Kidney glomerular epithelial cell (primary cell): ENCODE measurements at places on chromosomes 6 and 20.

DNA sequence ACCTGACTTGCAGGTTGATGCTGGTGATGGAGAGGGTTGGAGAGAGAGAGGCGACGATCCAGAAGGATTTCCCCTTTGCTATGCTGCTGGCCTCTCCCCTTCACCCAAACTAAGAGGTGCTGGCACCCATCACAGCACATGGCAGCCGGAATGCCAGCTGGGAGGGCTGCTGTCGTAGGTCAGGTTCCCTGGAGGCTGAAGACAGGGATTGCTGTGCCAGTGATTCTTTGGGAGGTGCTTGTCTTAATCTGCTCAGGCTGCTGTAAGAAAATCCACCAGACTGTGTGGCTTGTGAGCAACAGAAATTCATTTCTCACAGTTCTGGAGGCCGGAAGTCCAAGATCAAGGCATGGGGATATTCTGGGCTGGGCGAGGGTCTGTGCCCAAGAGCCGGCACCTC, 4.4 kb upstream of the ARFGAP1 start:
- DNase-seq: no peak

GRCh38 chr6:3318821-3319540, 60.2 kb downstream of the PSMG4 start:
- DNase-seq: no peak

- peak; percentile 42 for DNase-seq
Measured at GRCh38 chr6:43628393-43629103, 516 bp downstream of the GTPBP2 start.

DNA sequence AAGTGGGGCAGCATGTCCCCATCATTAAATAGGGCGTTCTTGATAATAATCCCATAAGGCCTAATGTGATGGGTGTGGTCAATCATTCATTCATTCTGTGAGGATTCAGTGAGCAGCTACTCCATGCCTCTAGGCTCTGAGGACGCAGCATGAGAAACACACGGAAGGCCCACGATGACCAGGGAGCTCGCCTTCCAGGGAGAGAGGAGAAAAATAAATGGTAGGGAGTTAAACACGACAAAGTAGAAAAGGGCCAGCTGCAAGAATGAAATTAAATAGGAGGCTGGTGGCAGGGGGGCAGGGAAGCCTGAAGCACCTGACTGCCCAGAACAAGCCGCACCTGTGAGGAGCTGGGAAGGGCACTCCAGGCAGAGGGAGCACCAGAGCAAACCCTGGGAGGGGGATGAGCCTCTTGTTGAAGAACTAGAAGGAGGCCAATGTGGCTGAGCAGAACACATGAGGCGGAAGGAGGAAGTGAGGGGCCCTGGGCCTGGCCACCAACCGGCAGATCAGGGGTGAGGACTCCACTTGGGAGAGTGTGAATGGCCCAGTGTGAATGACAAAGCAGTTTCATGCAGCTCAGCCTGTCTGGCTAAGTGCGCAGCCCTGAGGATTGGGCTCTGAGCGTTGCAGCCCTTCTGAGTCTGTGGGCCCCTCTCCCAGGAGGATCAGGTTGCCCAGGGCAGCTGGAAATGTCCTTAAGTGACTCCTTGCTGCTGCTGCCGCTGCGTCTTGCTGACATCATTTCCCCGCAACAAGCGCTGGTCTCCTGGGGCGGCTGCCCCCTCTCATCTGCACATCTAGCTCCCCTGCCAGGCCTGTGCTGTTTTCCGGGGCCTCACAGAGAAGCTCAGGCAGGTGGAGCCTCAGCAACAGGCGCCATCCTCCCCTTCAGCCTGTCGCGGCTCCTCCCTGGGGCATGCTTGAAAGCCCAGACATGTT, 99.9 kb downstream of the CDH26 start:
- no peak for DNase-seq

DNA sequence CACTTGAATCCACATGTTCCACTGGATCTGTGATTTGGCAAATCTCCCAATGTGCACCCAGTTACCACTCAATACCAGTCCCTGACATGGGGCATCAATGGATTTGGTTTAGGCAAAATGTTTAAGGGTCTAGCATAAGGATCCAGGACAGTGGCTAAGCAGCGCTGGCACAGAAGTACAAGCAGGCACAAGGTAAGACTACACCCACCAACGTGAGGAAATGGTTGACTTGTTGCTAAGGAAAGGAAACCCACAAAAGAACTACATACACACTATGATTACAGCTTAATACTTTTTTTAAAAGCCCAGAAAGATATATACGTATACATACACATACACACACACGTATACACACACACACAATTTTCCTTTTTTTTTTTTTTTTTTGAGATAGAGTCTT, 79.0 kb downstream of the DNAAF9 start:
- DNase-seq: no peak

- peak; percentile 34 for DNase-seq
Measured at GRCh38 chr6:4316867-4317400, 181.6 kb upstream of the ECI2 start.

DNA sequence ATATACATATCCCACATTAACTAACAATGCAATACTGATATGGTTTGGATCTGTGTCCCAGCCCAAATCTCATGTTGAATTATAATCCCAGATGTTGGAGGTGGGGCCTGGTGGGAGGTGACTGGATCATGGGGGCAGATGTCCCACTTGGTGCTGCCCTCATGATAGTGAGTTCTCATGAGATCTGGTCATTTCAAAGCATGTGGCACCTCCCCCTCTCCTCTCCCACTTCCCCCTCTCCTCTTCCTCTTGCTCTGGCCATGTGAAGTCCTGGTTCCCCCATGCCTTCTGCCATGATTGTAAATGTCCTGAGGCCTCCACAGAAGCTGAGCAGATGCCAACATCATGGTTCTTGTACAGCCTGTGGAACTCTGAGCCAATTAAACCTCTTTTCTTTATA, 71.2 kb downstream of the FYN start:
- no peak for DNase-seq

GRCh38 chr6:72031471-72031870, 145.1 kb downstream of the RIMS1 start:
- DNase-seq: peak; percentile 1

GRCh38 chr20:32805721-32806120, 14.0 kb upstream of the MAPRE1 start:
- no peak for DNase-seq

DNA sequence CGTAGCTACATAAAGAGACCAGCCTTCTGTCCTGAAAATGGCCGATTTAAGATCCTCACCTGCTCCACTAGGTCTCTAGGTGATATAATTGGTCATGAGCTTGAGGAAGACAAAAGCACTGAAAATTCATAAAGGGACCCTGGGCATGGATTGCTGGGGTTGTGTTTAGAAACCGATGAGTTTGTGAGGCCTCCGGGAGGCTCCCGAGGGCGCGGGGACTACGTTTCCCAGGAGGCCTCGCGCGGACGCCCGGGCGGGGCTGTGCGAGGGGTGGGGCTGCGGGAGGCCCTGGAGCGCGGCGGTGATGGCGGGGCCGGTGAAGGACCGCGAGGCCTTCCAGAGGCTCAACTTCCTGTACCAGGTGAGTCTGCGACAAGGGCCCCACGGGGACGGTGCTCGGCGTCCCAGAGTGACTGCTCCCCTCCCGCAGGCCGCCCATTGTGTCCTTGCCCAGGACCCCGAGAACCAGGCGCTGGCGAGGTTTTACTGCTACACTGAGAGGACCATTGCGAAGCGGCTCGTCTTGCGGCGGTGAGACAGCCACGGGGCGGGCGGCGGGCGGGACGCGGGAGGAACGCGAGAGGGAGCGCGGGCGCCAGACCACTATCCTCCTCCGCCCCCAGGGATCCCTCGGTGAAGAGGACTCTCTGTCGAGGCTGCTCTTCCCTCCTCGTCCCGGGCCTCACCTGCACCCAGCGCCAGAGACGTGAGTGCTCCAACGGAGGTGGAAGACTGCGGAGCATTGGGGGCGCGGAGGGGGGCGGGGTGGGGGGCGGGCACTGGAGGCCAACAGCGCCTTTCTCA, at the start of gene RPP21:
Gene RPP21 (plus strand): TSS at position 289 of the 804 bp plus-strand sequence. CDS start 16 bp downstream, at position 305.
- DNase-seq: peak; percentile 66

DNA sequence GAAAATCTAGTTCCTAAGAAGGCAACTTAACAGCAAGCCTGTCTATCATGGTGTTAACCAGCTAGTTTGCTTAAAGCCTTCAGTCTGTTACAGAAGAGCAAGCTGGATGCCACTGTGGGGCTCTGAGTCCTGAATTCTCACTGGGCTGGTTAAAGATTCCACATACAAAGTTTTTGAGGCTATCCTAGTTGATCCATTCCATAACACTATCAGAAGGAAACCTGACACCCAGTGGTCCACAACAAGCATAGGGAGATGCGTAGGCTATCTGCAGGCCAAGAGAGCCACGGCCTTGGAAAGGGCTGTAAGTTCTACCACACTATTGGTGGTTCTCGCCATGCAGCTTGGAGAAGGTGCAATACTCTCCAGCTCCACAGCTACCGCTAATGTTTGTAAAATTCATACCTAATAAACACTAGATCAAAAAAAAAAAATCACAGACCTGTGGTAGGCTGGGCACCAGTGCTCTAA, 420 bp upstream of the MCCD1 start:
- no peak for DNase-seq

DNA sequence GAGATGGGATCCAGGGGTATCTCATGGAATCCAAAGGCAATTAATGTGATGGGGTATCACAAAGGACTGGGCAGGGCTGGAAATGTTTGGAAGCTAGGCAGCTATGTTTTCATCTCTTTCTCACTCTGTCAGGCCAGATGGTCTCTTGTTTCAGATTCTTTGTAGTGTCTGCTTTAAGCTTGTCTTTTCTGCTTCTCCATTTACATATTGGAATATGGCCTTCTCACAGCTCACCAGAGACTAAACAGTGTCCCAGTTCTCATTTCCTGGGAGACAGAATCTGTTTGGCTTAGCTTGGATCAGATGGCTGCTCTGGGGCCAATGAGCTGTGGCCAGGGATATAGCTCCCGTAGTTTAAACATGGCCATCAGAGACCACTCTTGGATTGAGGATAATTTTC, 78.9 kb downstream of the SLC35F1 start:
- no peak for DNase-seq

- no peak for DNase-seq
Measured at GRCh38 chr6:13648850-13649249, 33.7 kb downstream of the NOL7 start.

DNA sequence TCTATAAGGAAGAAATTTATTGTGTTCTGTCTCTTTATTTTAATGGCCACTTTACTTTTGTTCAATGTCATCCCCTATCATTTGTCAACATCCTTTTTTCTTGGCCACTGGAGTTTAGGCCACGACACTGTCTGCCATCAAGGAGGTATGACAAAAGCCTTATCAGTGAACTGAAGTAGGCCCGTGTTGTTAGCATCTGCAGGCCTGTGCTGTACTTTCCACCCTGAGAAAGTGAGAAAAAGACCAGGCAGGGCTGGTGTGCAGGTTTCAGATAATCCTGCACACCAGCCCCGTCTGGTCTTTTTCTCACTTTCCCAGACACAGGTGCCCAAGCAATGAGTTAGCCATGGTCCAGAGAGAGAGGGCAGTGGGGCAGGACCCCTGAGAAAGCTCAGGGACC, 57.6 kb downstream of the GOPC start:
- DNase-seq: no peak

DNA sequence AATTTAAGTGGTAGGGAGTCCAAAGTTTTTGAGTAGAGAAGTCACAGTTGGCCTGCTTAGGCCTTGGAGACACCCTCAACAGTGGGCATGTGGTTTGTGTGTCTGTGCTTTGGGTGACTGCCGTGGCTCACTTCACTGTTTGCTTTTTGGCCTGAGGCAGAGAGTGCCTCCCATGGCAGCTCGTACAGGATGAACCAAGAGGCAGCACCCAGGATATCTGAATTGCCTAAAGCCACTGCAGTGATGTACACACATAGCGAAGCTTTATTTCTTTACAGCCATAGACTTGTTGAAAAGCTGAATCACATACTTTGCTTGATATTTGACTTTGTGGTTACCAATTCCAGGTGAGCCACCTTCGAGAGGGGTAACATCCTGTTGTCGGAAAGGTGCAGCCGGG, 21.6 kb downstream of the RREB1 start:
- no peak for DNase-seq

DNA sequence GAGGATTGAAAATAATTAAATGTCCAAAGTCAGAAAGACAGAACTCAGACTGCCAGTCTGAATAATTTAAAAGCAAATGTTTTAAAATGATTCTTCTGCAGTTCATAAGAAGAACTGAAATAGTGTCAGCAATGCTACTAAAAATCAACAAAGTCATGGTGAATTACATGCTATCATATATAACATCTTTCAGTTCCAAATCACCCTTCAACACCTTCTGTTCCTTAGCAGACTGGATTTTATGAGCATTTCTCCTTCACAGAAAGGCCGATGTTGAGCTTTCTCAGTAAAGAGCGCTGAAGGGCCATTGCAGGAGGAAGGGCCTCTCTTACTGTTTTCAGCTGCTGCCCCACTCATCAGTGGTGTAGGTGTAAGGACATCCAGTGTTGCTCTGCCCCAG, 63.3 kb downstream of the AIG1 start:
- DNase-seq: no peak

DNA sequence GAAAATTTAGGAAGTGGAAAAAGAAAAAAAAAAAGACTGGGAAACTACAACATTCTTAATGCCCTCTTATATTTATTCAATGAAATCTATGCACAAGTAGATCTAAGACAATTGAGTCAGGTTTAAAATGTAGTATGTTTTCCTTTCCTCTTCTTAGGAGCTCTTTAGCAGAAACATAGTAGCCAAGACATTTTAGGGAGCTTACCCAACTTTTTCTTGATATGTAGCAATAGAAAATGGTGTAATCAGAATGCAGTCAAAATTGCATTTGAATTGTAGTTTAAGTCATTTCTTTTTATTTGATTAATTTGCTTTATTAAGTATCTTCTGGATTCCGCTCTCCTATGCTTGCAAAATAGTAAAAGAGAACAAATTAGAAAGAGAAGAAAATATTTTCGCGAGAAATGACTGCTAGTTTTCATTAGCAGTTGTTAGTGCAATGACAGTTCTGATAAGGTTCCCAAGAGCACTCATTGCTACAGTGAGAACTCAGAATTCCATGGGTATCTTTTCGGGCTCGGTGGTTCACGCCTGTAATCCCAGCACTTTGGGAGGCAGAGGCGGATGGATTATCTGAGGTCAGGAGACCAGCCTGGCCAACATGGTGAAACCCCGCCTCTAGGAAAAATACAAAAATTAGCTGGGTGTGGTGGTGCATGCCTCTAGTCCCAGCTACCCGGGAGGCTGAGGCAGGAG, 52.2 kb downstream of the JARID2 start:
- no peak for DNase-seq

- no peak for DNase-seq
Measured at GRCh38 chr20:4810426-4811019, 88.8 kb downstream of the PRND start.

GRCh38 chr6:1346558-1347091, 34.7 kb downstream of the FOXQ1 start:
- no peak for DNase-seq

DNA sequence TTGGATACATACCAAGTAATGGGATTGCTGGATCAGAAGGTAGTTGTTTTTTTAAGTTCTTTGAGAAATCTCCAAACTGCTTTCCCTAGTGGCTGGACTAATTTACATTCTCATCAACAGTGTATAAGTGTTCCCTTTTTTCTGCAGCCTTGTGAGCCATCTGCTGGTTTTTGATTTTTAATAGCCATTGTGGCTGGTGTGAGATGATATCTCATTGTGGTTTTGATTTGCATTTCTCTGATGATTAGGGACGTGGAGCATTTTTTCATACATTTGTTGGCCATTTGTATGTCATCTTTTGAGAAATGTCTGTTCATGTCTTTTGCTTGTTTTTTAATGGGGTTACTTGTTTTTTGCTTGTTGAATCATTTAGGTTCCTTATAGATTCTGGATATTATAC, 34.8 kb downstream of the TOP1 start:
- no peak for DNase-seq
